GOT3 (cell line): ENCODE measurements at places on chromosomes 2 and 18.

- DNase-seq: no peak
These were observed 144.3 kb downstream of the MTCL1 start for GRCh38 chr18:8849696-8850095.

- no peak for DNase-seq
These were observed 26.1 kb downstream of the KIF5C start for GRCh38 chr2:148901142-148901541.

DNA sequence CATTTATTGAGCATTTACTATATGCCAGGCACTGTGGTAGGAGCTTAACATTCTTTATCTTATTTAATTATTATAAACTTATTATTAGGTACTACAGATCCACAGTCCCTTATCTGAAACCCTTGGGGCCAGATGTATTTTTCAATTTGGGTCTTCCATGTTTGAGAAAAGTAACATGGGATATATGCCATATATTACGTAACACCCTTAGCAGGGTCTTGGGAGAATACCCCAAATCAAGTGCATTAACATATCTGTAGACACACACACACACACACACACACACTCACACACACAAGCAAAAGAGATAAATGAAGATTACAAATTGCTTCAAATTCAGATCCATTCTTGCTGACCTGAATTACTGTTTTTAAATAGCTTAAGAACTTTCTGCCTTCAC, 13.7 kb downstream of the NTSR2 start:
- DNase-seq: no peak

- DNase-seq: no peak
These were observed 16.8 kb upstream of the HES6 start for GRCh38 chr2:238256594-238257104.

DNA sequence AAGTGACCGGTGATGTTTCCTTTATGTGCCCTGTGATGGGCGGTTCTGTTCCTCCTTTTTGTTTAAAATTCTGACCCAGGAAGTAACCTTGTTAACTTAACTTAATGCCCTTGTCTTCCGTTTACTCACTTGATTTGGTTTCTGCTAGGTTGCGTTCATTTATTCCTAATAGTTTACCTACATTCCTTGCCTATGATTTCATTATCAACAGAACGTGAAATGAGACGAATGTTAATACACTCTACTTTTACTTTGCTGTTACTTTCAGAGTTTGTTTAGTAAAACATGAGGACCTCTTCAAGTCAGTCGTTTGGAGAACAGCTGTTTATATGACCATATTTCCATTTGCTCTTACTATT, 638 bp downstream of the CEP192 start:
- no peak for DNase-seq

DNA sequence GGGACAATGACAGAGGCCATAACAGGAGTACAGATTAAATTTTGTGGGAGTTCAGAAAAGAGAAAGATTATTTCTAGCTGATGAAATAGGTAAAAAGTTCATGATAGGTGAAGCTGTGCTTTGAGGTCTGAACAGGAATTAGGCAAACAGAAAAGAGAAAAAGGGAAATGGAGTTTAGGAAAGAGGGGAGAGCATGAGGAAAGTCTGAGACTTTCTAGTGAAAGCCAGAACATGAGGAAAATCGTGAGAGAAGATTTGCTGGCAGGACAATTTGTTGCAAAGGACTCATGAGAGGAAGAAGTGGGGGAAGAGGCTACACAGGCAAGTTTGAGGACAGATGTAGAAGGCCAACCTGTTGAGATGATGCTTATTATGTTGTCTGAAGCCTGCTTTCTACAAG, 6.3 kb upstream of the CHN1 start:
- no peak for DNase-seq

- no peak for DNase-seq
These were observed 611 bp downstream of the TCF7L1 start for GRCh38 chr2:85133751-85134254.

DNA sequence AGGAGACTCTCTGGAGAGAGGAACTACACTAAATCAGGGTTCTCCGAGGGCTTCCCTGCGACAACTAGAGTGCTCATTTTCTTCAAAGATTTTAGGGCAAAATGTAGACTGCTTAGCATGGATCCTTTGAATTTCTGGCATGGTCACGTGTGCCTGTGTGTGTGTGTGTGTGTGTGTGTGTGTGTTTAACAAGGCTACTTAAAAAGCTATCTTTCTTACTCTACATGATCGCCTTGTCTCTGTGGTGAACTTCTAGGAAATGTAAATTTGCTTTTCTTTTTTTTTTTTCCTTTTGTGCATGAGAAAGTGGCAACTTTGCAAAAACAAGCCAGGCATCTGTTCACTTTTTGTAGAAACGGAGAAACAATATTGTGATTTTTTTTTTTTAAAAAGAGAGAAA, 43.9 kb downstream of the SOX11 start:
- no peak for DNase-seq

DNA sequence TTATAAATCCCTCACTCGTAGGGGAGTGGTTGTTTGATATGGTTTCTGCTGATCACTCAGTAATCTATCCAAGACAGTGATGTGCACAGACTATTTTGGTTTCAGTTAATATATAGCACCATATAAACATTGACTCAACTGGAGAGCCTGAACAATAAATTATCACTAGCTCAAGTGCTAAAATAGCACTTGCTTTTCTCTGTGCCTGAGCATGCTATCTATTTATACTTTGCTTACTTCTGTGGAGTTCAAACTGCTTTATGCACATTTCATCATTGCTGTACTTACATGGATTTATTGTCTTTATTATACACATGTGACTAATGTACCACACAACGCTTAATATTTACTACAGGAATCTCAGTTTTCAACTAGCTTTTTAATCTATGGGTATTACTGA, 133.6 kb downstream of the BCL2 start:
- DNase-seq: no peak

DNA sequence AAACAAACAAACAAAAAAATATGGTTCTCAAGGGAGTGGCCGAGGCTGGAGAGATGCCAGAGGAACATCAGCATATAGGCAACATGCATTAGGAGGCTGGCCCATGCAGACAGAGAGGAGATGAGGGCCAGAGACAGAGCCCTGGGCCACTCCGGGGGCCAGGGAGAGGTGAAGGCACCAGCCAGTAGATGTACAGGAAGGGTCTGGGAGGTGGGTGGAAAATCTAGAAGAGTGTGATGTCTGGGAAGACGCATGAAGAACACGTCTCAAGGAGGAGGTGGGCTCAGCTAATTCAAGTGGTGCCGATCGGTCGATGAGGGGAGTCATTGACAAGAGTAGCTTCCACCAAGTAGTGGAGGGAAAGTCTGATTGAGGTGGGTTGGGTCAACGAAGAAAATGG, 79.9 kb downstream of the ZCCHC2 start:
- no peak for DNase-seq

- DNase-seq: no peak
These were observed 48.7 kb downstream of the COA5 start for GRCh38 chr2:98559581-98559980.

GRCh38 chr2:65664931-65665330, 232.5 kb upstream of the SPRED2 start:
- DNase-seq: no peak

- DNase-seq: no peak
These were observed 99.2 kb downstream of the LDLRAD4 start for GRCh38 chr18:13317801-13318200.

- DNase-seq: no peak
These were observed 167.5 kb downstream of the SLC39A10 start for GRCh38 chr2:195824478-195824877.

GRCh38 chr18:58004317-58004716, 39.7 kb upstream of the NEDD4L start:
- DNase-seq: no peak

DNA sequence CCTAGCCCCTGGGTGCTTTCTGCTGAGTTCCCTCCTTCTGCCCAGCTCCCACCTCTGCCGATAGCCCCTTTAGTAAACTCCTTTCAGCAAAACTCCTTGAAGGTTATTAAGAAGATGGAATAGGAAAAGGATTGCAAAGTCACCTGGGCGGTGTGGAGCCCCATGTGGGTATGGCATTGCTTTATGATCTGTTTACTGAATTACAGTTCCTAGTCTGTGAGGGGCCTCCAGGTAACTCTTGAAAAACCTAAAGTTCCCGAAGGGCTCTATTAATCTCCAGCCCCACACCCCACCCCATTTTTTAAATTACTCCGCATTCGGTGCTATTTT, 116.9 kb upstream of the UXS1 start:
- DNase-seq: no peak

- no peak for DNase-seq
These were observed 26.0 kb upstream of the ATOH8 start for GRCh38 chr2:85727798-85728197.

GRCh38 chr2:174842496-174842895, 78.2 kb upstream of the CHRNA1 start:
- no peak for DNase-seq

GRCh38 chr2:72952961-72953360, 35.6 kb downstream of the EMX1 start:
- DNase-seq: no peak

DNA sequence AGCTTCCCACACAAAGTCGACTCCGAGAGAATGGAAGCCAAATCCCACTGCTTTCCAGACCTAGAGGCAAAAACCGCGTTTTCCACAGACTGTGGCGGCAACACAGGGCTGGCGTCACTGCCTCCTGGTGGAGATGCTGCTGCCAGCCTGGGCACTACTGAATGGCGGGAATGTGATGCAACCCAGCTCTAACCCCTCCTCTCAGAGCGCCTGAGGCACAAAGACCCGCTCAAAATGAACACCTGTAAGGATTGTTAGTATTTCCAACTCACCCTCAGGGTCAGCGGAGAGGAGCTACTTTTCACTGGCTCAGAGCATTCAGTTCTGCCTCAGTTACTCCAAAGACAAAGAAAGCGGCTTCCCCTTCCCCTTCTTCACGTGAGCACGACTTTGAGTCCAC, 548.0 kb upstream of the SALL3 start:
- no peak for DNase-seq

- DNase-seq: no peak
These were observed 463.3 kb downstream of the IRS1 start for GRCh38 chr2:226336283-226336682.

- no peak for DNase-seq
These were observed 70.9 kb upstream of the EML6 start for GRCh38 chr2:54652540-54652939.

DNA sequence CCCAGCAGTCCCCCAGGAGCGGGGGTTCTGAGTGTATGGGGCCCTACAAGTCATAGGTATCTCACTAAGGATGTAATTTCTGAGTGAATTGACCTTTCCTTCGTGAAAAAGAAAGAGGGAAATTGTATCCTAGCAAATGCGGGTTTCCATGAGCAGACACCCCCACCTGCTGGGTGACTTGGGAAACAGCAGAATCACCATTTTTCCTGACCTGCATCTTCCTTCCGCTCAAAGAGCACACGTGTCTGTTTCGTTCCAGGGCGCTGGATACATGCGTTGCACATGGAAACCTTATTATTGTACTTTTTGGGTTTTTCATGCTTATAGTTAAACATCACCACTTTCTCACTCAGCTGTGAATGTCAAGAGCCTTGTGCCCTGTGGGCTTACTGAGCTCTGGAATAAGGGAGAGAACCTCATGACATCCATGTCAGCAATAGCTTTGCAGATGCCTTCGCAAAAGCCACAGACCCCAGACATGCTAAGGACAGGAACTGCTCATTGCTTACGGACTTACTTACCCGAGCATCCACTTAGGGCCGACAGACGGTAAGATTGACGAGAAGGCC, 132.8 kb downstream of the TPO start:
- DNase-seq: no peak

DNA sequence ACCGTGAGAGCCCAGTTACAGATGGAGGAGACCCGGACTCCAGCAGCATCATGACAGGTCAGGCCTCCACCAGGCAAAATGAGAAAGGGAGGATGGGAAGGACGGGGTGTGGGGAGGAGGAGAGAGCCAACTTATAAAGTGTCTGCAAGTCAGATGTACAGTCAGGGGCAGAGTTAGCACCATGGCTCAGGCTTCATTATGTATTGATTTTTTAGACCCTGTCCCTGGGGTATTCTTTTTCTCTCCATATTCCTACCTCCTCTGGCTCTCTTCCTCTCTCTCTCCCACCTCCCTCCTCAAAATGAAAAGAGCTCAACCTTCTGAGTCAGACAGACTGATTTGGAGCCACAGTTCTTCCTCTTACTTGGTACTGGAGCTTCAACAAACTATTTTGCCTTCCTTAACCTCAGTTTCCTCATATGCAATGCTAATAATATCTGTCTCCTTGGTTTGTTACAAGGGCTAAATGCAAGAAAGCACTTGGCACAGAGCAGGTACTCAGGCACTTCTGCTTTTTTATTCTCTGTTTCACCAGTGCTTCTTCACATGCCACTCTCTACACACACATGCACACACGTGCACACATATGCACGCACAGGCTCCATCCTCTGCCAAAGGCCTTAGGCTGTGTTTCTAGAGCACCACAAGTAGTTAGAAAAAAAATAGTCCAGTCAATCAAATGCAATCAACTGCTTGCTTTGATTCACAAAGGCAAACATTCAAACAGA, 92.3 kb upstream of the PKDCC start:
- no peak for DNase-seq

DNA sequence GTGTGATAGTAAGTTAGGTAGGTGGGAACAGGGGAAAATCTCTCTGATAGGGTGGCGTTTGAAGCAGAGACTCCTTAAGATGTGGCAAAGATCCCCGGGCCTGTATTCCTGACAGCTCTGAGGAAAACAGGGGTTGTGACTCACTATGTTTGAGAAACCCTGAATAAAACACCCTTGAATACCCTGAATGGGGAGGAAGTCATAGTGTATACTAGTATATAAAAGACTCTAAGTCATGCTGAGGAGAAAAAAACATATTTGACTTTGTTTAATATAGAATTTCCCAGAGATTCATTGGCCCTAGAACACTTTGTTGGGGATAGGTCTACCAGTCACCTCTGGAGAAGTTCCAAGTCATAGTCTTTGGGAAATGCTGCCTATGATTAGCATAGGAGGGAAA, 590.9 kb downstream of the IRS1 start:
- DNase-seq: no peak

- no peak for DNase-seq
These were observed 322.2 kb upstream of the HS6ST1 start for GRCh38 chr2:128640845-128641360.

DNA sequence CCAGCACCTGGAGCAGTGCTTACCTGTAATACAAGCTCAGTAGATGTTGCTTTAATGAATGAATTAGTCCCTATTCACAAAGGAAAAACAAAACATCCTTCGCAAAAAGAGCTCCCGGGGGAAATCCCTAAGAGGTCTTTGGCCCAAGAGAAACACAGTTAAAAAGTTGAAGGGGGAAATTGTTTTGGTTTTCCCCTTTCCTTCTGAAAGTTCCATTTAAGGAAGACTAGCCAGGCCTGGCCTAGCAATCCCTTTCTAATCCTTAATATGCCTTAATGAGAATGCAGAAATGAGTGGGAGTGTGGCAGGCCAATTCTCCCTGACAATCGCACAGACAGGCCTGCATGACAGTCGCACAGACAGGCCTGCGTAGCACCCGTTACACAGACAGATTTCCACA, 33.5 kb upstream of the REL start:
- no peak for DNase-seq
